Fibroblast of skin of left biceps (primary cell): ENCODE measurements at places on chromosomes 12 and 14.

- DNase-seq, result no peak
Observed at GRCh38 chr14:102554821-102555819, 37.3 kb upstream of the RCOR1 start.

- no peak for DNase-seq
Observed at GRCh38 chr14:71705460-71705859, 226.8 kb upstream of the RGS6 start.

- no peak for DNase-seq
Observed at GRCh38 chr14:90049390-90049789, 12.4 kb upstream of the KCNK13 start.

- no peak for DNase-seq
Observed at GRCh38 chr12:70985850-70986249, 65.3 kb upstream of the PTPRR start.

DNA sequence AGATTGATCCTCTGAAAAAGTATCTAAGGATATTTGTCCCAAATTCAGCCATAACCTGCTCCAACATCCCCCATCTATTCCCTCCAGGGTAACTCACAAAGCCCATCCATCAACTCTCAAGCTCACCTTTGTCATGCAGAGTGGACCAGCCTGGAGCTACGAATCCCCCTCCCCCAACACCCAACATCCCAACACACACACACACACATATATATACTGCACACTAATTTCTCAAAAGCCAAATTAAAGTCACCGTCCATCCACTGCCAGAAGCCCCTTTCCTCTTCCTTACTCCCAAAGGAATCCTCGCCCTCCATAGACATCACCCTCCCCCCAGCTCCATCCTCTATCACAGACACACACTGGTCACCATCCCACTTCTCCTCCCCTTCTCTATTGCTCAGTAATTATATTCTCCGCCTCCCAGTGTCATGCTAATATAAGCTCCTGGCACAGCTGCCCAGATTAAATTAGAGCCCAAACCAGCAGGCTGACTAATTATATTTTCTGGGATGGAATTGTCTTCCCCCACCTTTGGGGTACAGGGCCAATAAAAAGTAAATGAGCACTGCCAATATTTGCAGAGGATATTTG lies 13.5 kb upstream of the TESPA1 start:
- DNase-seq, result no peak

DNA sequence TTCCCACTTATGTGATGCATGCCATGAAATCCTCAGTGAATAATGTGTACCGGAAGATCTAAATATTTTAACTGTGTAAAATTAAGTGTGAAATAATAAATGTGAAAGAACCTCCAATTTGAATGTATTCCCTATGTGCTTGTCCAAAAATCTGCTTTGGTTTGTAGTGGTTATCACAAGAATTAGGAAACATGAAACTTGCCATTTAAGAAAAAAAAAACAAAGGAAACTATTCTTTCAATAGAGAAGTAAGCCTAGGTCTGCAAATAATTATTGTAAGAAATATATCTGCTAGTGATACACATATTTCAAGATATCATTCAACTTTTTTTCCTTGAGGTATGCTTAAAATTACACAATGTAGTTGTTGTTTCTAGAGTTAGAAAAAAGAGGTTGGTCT lies 500.4 kb downstream of the SLC6A15 start:
- DNase-seq, result peak; percentile 67

- DNase-seq, result no peak
Observed at GRCh38 chr14:45136399-45136798, 669 bp downstream of the FANCM start.

- no peak for DNase-seq
Observed at GRCh38 chr14:78788467-78789360, 618.5 kb downstream of the NRXN3 start.

GRCh38 chr12:17841496-17841895 lies 248.5 kb downstream of the RERGL start:
- no peak for DNase-seq

DNA sequence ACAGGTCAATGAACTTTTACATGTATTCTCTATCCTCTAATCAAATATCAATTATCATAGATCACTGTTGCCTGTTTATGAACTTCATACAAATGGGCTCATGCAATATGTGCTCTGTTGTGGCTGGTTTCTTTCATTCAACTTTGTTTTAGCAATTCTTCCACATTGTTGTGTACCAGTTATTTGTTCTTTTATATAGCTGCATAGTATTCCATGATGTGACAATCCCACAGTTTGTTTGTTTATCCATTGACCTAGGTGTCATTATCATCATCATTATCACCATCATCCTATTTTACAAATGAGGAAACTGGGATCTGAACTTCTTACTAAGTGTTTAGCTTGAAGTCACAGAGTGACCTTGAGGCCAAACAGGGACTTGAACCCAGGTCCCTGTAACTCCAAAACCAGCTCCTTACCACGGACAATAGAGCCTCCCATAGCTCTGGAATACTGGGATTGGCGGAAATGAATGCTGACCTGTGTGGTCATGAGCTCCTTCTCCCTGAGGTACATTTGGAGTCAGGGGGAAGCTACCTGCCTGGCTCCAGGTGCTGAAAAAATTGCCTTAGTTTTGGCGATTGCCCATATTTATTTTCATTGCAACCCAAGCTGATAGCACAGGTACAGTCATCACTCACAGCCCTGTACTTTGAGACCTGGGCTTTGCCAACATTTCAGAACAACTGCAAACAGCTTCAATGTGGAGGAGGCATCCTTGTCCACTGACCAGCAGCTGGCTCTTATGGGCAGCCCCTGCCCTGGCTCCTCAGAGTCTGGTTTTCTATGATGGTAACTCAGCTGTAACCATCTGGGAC lies 9.2 kb downstream of the ZFP36L1 start:
- no peak for DNase-seq

DNA sequence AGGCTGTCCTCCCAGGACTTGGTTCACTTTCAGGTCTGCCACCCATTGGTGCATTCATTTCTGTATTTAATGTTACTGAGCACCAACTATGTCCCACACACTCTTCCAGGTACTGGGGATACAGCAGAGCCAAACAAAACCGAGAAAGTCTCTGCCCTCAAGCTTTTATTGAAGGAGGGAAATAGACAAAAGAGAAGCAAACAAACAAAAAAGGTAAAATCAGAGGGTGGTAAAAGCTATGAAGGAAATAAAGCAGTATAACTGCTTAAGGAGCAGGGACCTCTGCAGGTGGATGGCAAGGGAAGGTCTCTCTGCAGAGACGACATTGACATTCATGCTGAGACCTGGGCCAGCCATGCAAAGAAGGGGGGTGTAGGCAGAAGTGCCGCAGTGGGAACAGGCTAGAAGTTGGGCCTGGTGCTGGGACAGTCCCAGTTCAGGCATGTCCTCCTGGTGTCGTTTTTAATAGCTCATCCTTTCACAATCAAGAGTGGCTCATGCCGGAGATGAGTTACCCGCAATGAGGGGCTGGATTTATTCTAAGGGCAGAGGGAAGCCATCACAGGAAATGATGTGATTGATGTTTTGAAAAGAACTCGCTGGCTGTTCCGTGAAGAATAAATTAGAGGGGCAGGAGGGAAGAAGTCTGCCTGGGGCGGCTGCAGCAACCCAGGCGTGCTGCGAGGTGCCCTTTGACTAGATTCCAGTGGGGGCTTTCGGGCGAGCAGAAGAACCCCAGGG lies 72.8 kb downstream of the IRF2BPL start:
- DNase-seq, result no peak

- DNase-seq, result no peak
Observed at GRCh38 chr14:101496776-101497683, 64.3 kb upstream of the DIO3 start.

DNA sequence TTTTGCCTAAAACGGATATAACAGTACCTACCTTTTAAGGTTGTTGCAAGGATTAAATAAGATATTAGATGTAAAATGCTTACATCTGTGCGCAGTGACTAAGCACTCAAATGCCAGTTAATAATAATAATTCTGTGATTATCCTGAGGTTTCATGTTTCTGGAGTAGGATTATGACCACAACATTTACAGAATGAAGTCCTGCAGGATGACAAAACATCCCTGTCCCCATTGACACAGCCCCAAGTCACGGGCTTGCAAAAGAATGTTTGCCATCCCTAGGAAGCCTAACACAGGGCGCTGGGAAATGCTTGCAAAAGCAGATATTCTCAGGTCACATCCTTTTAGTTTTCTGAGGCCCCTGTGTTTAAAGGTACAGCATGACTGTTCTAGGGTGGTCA lies 20.1 kb downstream of the SUSD6 start:
- DNase-seq, result no peak

DNA sequence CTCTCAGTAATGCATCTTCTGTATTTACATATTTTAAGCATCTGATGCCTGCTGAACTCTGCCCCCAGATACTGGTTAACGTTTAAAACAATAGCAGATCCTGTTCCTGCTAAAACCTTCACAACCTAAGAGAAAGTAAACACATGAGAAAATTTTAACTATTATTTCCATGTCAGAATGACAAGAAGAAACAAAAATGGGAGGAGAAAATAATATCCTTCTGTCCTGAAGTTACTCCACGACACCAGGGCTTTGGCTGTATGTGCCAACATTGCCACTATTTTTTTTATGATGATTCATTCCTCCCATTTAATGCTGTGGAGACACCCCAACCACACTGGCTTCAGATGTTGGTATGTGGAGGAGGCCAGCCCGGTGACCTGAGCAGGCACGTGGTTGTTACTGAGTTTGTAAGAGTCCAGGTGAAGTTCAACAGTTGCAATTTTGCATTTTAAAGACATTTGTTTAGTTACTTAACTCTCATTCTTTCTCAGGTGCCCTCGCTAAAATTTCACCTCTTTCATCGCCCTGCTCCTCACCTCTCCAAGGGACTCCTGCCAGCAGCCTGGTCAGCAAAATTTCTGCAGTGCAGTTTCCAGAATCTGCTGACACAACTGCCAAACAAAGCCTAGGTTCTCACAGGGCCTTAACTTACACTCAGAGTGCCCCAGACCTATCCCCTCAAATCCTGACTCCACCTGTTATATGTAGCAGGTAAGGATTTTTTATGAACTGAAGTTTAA lies 65.5 kb upstream of the SLCO1C1 start:
- no peak for DNase-seq

- no peak for DNase-seq
Observed at GRCh38 chr12:1692226-1692625, 1.4 kb downstream of the ADIPOR2 start.

- no peak for DNase-seq
Observed at GRCh38 chr12:132239796-132240668, 89.4 kb downstream of the GALNT9 start.

- no peak for DNase-seq
Observed at GRCh38 chr12:110379631-110380030, 23.9 kb downstream of the ANAPC7 start.

DNA sequence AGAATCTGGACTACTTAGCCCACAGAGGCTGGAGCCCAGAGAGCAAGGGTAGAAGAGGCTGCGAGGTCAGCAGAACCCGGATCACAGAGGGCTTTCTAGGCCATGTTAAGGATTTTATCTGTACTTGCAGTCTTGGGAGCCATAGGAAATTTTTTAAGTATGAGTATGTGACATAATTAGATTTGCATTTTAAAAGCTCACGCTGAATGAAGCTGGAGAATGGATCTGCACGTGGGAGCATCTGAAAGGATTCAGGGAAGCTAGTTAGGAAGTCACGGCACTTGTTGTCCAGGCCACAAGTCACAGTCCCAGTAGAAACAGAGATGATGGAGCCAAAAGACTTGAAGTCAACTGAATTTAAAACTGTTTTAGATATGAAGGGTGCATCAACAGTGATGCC lies 14.1 kb downstream of the CORO1C start:
- DNase-seq, result no peak

DNA sequence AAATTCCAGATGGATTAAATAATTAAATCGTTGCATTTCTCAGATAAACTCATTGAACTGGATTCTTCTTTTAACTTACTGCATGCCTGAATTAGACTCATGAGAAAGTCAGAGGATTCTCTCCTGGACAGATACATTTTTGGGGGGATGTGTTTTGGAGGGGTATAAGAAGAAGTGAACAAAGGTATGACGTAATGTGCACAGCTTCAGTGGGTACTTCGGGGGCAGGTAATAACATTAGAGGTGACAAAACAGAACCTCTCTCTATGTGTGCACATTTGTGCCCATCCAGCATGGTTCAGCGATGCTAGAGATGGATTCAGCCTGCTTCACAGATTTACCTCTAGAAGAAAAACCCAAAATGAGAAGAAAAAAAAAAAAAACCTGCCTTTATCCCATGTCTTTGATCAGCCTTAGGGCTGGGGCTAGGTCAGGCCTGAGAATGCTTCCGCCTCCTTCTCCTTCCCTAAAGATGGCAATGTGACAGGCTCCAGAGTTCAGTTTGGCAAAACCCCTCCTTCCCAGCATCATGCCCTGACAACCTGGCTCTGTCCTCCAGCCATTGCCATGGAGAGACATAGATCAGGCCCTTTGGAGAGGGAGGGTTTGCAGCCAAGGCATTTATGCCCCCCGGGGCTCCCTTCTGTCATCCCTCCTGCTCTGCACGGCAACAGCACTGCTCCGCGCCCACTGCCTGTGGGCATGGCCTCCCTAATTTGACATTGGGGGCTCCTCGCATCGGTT lies 166.7 kb downstream of the KCNA5 start:
- DNase-seq, result no peak

DNA sequence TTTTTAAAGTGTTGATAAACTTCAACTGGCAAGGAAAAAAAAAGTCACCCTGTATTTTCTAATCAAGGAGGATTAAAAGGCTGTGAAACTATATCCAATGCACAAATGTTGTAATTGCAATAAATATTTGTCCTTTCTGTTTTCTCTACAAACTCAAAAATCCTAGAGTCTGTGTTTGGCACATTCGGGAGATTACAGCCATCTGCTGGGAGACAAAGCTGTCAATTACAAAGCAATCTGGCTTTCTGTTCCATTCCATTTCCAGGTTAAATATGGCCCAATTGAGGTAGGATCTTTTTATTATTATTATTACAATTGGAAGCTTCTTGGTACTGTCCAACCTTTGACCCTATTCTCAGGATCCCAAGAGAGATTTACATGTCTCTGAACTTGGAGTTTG lies 295.9 kb downstream of the DIO2 start:
- no peak for DNase-seq

GRCh38 chr14:94679937-94680861 lies 68.0 kb downstream of the SERPINA3 start:
- DNase-seq, result no peak

DNA sequence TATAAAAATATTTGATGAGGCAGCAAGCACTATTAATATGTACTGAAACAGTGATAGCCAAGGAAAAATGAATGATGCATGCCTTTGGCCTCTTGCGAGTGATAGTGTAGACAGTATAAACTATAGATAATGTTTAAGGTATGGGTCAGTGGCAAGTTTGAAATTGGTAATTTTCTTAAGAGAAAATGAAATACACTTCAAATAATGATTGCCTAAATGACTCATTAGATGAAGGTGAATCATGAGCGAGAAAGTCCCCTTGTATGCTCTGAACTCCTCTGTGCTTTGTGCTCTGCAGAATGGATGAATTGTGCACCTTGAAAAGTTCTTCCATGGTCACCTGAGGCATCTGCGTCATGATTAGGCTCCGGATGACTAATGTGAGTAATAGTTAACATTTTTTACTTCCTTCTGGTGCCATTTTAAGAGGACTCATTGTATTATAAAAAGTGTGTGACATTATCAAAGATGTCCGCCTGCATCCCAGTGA lies 84.9 kb upstream of the RTL1 start:
- no peak for DNase-seq

GRCh38 chr14:30655124-30655523 lies 33.0 kb downstream of the SCFD1 start:
- no peak for DNase-seq

GRCh38 chr12:32302218-32303173 lies 96.9 kb upstream of the FGD4 start:
- DNase-seq, result no peak

- DNase-seq, result no peak
Observed at GRCh38 chr14:96309133-96309895, 53.3 kb downstream of the BDKRB1 start.
